Neuronal stem cell (in vitro differentiated cells): ENCODE measurements at places on chromosomes 16 and 17.

- DNase-seq = no peak
These were observed 9.7 kb downstream of the NHERF2 start for GRCh38 chr16:2036200-2036966.

DNA sequence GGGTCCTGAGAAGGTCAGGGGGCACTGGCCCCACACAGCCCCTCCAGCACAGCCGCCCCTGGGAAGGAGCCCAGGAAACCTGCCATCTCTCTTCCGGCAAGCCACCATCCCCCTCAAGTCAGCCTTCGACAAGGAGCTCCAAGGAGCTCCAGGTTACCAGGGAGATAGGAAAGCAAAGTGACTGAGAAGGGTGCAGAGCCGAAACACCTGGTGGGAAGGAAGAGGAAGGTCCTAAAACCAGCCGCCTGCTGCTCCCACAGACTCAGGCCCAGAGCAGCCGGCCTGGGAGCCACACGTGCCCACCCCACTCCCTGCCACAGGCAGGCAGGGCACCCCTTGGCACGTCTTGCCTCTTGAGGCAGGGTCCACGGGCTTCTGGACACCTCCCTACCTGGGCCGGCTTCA is 80.7 kb downstream of the TIMM22 start:
- no peak for DNase-seq

- no peak for DNase-seq
These were observed 3.9 kb downstream of the STAT5B start for GRCh38 chr17:42272162-42272907.

GRCh38 chr16:3681206-3681605 is 26.7 kb downstream of the DNASE1 start:
- DNase-seq = no peak

- no peak for DNase-seq
These were observed 16.1 kb upstream of the SLC38A8 start for GRCh38 chr16:84058664-84059063.

GRCh38 chr17:49646391-49647255 is 31.3 kb downstream of the SPOP start:
- no peak for DNase-seq

GRCh38 chr17:76208120-76208519 is 32.2 kb downstream of the RNF157 start:
- DNase-seq = no peak

- no peak for DNase-seq
These were observed 28.4 kb upstream of the NPTX1 start for GRCh38 chr17:80504686-80505413.

GRCh38 chr16:25614716-25615265 is 77.0 kb upstream of the HS3ST4 start:
- DNase-seq = no peak

GRCh38 chr16:66517586-66518263 is 32.2 kb downstream of the TK2 start:
- no peak for DNase-seq

DNA sequence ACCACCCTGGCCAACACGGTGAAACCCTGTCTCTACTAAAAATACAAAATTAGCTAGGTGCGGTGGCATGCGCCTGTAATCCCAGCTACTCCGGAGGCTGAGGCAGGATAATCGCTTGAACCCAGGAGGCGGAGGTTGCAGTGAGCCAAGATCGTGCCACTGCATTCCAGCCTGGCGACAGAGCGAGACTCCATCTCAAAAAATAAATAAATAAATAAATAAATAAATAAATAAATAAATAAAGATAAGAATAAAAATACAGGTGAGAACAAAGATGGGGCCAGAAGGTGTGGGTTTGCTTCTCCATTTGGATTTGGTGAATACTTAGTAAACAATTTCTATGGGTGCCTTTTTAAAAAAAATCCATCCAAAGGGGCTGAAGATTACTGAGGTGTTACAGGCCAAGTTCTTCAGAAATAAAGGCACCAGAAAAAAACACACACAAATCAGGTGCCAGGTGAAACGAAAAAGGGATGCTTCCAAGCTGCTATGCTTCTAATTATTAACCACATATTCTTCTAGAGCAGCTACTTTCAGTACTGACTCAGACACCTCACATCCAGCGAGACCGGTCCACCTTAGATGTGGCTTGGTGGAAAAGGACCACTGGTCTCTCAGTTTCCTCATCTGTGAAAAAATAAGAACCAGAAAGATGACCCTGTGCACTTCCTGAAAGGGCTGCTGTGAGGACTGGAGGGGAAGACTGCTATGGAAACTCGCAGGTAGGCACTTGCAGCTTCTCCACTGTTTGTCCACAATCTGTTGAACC is 9.2 kb downstream of the GLYR1 start:
- no peak for DNase-seq

GRCh38 chr17:79080349-79080748 is 5.7 kb downstream of the ENGASE start:
- DNase-seq = no peak

DNA sequence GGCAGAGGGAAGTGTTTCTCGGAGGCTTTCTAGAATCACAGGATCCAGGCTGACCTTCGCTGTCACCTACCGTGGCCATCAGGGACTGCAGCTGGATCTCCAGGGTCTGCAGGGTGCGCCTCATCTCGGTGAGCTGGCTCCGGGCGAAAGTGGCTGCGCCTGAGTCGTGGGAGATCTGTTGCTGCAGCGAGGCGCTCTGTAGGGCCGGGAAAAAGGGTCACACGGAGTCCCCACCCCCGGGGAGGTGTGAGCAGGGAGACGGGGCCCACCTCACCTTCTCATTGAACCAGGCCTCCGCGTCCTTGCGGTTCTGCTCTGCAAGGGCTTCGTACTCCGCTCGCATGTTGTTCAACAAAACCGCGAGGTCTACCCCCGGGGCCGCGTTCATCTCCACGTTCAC is 2.9 kb downstream of the KRT28 start:
- DNase-seq = no peak
